GM23248 (cell line): ENCODE measurements at places on chromosomes 6 and 20.

DNA sequence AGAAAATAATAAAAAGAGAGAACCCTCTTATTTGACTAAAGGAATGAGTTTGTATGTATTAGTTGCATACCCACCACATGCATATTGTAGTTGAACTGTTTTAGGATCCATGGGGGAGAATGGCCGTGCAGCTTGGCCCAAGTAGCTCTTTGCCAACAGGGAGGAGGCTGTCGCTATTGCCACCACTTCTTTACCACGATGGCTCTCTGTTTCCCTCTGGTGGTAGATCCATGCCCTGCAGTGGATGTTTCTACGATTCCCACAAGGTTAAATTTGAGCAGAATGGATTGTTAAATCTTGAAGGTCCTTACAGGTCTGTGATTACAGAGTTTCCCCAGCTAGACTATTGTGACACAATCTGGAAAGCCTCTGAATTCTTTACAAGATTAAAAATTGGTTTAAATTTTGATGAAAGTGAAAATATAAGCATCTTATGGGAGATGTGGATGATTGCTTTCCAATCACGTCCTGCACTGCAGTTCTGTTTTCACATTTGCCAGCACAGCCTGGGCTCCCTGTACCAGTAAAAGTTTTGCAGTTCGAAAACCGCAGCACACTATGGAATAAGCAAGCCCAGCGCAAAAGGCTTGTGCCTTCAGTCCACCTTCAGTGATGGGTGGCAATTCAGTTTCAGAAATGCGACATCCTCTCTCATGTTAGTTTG lies 34.4 kb upstream of the FNDC1 start:
- no peak overlapping the region for H3K27ac ChIP-seq
- no peak overlapping the region for H3K4me3 ChIP-seq
- DNase-seq, result peak; percentile 69
- H3K27me3 ChIP-seq, result peaks cover 37% of the 10 kb centered on the region
- no peaks in the 10 kb centered on the region for H3K4me1 ChIP-seq

DNA sequence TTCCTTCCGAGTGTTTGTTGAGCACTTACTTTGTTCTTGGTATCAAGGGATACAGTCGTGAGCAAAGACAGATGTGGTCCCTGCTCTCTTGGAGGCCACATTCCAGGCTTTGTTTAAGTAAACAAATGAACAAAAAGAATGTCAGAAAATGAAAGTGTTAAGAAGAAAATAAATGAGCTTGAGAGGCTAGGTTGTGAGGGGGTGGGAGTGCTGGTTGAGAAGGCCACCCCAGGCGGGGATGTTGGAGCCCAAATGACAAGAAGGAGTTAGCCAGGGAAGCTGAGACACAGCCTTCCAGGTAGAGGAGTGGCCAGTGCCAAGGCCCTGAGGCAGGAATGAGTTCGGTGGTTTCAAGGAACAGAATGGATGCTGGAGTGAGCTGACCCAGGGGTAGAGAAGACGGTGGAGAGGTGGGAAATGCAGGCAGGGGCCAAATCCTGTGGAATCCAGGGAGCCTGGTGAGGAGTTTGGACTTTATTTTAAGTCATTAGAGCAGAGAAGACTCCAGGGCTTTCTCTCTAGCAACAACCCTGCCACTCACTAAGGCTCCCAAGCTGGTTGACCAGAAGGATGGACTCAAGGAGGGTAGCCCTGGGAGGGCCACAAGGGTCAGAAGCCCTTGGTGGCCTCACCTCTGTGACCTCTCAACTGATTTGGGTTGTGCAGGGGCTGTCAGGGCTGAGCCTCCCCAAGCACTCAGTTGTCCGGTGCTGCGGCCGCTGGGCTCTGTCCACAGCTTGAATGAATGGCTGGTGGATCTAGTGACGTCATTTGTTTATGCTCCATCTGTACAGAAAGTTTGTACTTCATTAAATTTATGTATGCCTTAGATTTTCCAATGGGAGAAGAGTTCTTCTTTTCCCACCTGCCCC lies 66.0 kb upstream of the STX16 start:
- no peaks in the 10 kb centered on the region for H3K4me1 ChIP-seq
- H3K27ac ChIP-seq, result no peak overlapping the region
- no peaks in the 10 kb centered on the region for H3K27me3 ChIP-seq

DNA sequence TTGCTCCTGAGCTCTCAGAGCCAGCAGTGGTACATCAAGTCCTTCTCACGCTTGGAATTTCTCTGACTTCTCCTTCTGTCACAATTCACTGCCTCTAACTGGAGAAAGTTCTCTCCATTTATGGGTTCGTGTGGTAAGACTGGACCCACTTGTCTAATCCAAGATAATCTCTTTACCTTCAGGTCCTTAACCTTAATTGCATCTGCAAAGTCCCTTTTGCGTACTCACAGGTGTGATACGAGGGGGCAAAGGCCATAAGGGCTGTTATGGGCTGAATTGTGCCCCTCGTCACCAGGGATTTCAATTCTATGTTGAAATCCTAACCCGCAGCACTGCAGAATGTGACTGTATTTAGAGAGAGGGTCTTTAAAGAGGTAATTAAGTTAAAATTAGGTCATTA lies 27.5 kb upstream of the TBC1D22B start:
- no peaks in the 10 kb centered on the region for H3K4me1 ChIP-seq
- H3K27ac ChIP-seq, result no peak overlapping the region
- H3K4me3 ChIP-seq, result no peak overlapping the region
- no peaks in the 10 kb centered on the region for H3K36me3 ChIP-seq
- H3K27me3 ChIP-seq, result no peaks in the 10 kb centered on the region
- DNase-seq, result no peak

DNA sequence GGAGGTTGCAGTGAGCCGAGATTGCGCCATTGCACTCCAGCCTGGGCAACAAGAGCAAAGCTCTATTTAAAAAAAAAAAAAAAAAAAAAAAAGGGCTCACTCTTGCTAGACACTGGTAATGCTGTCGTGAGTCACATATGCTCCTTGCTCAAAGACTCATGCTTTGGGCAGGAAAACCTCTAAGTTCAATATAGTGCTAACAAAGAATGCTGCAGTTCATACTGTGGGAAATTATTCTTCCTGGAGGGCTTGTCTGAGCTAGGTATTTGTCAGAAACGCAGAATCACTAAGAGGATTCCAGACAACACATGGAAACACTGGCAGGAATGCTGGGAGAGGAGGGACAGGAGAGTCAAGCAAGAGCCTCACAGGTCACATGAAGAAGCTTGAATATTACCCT lies 2.3 kb upstream of the LYRM2 start:
- H3K4me1 ChIP-seq, result peaks cover 12% of the 10 kb centered on the region
- H3K27ac ChIP-seq, result peak overlapping the region; percentile 37
- H3K4me3 ChIP-seq, result no peak overlapping the region
- H3K36me3 ChIP-seq, result peaks cover 11% of the 10 kb centered on the region; the same call in 1 of the 2 replicates
- DNase-seq, result peak; percentile 63

GRCh38 chr6:87357479-87358196 lies 13.0 kb downstream of the C6orf163 start:
- H3K27ac ChIP-seq, result no peak overlapping the region
- no peaks in the 10 kb centered on the region for H3K36me3 ChIP-seq
- no peak overlapping the region for H3K4me3 ChIP-seq
- no peaks in the 10 kb centered on the region for H3K27me3 ChIP-seq

- H3K4me1 ChIP-seq, result no peaks in the 10 kb centered on the region
- DNase-seq, result peak; percentile 44
- H3K36me3 ChIP-seq, result no peaks in the 10 kb centered on the region
- H3K27me3 ChIP-seq, result no peaks in the 10 kb centered on the region
Measured at GRCh38 chr20:53216856-53217576, 244.9 kb downstream of the TSHZ2 start.

- peaks cover 80% of the 10 kb centered on the region for H3K27me3 ChIP-seq
- DNase-seq, result peak; percentile 8
- H3K4me3 ChIP-seq, result peak overlapping the region; percentile 23; the same call in 1 of the 2 replicates
- no peaks in the 10 kb centered on the region for H3K4me1 ChIP-seq
- no peak overlapping the region for H3K27ac ChIP-seq
Measured at GRCh38 chr6:50819904-50820868, 1.5 kb downstream of the TFAP2B start.

DNA sequence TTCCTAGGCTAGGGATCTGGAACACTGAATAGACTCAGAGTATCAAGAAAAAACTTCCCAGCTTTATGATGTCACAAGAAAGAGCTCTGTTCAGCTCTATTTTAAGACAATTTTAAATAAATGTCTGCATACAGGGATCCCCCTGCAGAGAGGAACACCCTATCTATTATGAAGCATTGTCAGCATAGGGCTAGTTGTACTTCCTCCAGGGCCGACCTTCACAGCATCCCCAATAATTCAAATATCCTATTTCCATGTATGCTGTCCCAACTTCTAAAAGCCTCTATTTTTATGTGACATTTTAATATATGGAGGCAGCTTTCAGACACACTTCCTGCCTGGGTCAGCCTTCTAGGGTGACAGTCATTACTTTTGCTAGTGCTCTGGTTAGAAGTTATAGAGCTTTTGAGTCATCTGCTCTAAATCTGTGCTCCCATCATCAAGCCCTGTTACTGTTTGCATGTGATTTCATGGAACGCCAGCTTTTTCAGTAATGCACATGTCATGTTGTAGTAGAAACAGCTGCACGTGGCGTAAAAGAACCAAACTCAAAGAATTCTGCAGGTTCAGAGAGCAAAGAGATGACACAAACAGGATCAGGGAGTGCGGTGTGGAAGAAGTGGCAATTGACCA lies 189.2 kb downstream of the ADGB start:
- H3K27me3 ChIP-seq, result no peaks in the 10 kb centered on the region
- no peaks in the 10 kb centered on the region for H3K4me1 ChIP-seq
- peak; percentile 50 for DNase-seq
- H3K36me3 ChIP-seq, result no peaks in the 10 kb centered on the region
- H3K27ac ChIP-seq, result no peak overlapping the region

GRCh38 chr20:20979934-20980333 lies 126.2 kb downstream of the LINC00237 start:
- H3K36me3 ChIP-seq, result no peaks in the 10 kb centered on the region
- H3K4me1 ChIP-seq, result no peaks in the 10 kb centered on the region
- H3K27me3 ChIP-seq, result no peaks in the 10 kb centered on the region
